AG20443 (cell line): ENCODE measurements at places on chromosomes 7 and 10.

DNA sequence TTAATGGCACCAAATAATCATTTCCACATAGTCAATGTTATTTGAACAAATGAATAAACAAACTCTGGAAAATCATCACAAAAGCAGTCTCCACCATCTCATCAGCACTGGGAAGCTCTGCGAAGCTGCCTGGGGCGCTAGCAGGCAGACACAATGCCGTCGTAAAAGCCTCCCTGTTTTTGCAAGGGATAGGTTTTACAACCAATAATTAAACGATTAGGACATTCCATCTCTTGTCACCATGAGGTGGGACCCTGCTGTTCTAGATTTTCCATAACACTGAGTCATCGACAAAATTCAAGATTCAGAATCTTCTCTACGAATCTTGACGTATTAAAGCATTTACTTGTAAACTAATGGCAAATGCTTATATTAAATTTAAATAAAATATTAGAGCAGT, 172.8 kb upstream of the AKR1E2 start:
- DNase-seq: no peak

DNA sequence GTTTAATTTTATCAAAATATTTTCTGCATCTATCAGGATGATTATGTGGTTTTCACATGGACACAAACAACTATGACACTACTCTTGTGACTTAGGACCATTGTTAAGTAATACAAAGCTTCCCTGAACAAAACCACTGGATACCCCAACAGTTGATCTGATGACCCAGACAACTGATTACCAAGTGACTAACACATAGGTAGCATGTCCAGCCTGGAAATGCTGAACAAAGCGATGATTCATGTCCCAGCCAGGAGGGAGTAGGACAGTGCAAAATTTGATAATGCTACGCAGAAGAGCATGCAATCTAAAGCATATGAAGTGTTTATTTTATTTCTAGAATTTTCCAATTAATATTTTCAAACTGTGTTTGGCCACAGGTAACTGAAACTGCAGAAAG, 8.9 kb upstream of the PNLIP start:
- DNase-seq: no peak

DNA sequence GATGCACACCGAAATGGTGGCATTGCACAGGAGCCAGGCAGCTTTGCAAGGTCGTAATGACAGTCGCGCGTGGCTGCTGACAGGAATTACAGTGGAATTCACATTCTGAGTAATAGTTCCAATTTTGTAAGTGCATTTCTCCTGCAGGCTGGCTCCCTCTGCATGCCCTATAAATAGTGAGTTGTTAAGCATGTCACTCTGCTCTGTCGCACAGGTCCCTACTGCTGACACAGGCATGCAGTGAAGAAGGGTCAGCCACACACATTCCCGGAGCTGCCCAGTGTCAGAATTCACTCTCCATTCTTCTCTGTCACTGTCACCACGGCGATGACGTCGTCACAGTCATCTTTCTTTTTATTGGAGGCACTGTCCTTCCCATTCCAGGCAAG, 49.2 kb upstream of the SHH start:
- no peak for DNase-seq

DNA sequence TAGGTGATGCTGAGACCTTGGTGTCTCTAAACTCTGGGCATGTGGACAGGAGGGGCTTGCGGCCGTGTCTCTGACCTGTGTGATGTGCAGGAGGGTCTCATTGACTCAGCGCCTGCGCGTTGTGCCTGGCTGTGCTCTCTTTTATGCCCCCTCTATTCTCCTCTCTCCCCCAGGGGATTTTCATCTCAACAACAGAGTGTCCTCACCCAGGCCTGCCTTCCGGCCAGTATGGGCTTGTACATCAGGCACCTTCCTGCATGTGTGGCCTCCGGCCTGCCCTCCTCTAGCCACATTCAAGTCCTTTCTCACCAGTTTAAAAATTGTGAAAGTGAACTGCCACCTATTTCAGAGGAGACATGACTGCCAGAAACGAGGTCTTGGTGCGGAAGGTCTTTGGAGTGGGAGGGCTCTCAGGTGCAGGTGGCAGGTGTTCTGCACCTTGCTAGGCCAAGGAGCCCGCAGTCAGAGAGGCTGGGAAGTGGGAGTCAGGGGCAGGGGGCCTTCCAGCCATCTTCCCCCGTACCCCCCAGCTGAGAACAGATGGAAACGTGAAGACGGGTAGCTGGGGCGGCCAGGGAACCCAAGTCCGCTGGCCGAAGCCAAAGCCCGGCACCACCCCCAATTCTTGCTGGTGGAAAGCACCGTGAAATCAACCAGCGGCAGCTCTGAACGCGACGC, 531 bp upstream of the INTS15 start:
- DNase-seq: no peak

- DNase-seq: peak; percentile 63
Measured at GRCh38 chr7:42144604-42145003, 92.4 kb downstream of the GLI3 start.

DNA sequence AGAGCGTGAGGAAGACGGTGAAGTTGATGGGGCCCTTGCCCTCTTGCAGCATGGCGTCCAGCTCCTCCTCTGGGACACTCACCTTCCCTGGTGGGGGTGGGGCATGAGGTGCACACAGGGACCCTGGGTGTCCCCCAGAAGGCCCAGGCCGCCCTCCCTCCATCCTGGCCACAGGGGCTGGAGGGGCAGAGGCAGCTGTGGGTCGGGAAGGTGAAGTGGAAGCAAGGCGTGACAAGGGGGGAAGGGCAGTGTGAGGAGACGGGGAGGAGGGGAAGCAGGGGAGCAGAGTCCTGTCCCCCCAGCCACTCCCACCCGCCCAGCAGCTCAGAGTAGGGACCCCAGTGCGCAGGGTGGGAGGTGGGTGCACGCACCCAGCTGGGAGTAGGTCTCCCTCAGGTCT, 791 bp downstream of the MYL7 start:
- no peak for DNase-seq

GRCh38 chr7:72493850-72494661, 81.9 kb upstream of the CALN1 start:
- peak; percentile 58 for DNase-seq

DNA sequence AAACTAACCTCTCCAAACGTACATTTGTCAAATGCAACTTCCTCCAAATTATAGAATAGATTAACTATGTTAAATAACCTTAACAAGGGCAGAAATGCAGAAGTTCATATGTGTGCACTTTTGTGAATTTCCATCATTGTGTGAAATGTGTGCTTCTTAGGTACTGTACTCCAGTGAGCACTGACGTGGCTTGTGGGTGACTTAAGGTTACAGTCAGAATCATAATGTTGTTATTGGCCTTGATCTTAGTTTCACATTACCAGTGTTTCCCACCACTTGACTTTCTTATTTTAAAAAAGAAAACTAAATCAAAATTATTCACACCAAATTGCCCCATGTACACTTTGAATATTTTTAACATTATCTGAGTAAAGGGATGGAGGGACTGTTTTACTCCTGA, 155.1 kb upstream of the FZD8 start:
- no peak for DNase-seq

DNA sequence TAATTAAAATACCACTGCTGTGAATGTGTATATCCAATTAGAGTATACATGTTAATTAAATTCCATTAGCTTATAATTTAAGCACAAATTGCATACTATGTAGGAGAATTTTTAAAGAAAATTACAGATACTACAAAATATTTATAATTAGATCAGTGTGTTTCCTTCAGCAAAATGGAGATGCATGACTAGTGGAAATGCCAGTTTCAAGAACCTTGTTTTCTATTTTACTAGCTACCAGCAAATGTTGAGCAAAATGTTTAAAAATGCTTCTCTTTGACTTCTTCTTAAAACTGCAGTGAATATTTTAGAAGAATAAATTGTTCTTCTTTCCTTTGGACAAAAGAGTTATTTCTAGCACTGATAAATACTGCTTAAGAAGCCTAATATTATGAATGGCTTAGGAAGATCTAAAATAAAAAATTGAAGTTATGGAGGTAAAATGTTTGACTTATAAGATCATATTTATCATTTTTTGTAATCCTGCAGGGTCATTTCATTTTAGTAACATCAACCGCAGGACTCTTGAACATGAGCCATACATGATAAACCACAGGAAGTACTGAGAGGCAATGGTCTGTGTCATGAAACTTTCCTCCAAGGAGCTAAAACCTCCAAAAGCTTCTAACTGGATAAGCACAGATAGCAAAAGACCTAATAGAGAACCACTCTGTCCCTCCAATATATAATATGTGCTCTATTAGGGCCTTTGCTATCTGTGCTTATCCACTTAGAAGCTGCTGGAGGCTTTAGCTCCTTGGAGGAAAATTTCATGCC, 1066.0 kb upstream of the CELF2 start:
- DNase-seq: peak; percentile 30

DNA sequence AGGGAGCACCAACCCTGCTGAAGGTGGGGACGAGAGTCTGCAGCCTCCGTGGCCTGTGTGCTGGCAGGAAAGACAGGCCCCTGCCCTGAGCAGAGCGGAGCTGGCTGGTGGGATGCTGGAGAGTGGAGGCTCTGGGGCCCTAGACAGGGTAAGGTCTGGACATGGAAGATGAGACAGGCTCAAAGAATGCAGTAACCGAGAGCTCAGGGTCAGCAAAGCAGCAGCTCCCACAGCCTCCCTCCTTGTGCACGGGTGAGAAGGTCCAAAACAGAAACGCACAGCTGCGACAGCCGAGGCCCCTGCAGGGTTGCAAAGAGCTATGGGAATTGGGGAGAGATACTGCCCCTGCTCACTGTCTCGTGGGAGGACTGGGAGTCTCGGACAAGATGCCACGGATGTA, 80.5 kb downstream of the TNS3 start:
- peak; percentile 60 for DNase-seq

DNA sequence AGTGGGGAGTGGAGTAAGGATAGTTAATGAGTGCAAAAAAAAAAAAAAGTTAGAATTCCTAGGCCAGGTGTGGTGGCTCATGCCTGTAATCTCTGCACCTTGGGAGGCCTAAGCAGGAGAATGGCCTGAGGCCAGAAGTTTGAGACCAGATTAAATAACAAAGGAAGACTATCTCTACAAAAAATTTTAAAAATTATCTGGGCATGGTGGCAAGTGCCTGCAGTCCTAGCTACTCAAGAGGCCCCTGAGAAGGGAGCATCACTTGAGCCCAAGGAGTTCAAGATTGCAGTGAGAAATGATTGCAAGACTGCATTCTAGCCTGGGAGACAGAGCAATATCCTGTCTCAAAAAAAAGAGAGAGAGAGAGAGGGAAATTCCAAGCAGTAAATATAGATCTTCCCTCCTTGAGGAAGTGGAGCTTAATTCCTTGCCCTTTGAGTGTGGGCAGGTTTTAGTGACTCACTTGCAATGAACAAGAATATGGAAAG, 19.5 kb upstream of the CSTF2T start:
- DNase-seq: peak; percentile 11

- DNase-seq: no peak
Measured at GRCh38 chr7:112122144-112122543, 84.1 kb downstream of the DOCK4 start.

DNA sequence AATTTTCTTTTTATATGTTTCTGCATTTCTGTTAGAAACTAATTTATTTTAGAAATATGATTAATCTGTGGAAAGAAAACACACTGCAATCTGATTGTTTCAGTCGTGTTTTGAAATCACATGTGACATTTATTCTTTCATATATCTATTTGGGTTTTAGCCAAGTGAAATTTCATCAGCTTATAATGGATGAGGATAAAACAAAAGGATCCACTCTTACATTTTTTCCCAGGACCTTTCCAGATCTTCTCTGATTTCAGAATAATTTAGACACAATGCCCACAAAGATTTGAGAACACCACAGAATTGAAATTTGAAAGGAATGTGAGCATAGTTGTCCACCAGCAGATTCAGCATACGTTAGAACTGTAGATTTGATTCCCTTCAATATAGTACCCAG, 29.1 kb downstream of the CBLL1 start:
- no peak for DNase-seq

DNA sequence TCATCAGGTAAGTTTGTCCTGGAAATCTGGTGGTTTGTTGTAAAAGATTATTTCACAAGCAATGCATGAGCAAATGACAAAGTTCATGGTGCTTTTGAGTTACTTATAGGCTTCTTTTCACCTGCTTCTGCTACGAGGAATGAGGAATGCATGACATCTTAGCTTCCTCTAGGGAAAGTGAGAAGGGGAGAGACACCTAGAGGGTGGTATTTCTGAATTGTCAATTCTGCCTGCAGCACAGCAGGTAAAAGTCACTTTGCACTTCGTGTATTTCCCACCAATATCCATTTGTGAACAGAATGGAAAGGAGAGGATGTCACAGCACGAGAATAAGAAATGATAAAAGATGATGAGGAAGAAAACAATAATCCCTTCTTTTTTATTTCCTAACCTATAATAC, 153.4 kb upstream of the FEZF1 start:
- no peak for DNase-seq

- no peak for DNase-seq
Measured at GRCh38 chr10:78556705-78557432, 511.9 kb upstream of the ZMIZ1 start.

DNA sequence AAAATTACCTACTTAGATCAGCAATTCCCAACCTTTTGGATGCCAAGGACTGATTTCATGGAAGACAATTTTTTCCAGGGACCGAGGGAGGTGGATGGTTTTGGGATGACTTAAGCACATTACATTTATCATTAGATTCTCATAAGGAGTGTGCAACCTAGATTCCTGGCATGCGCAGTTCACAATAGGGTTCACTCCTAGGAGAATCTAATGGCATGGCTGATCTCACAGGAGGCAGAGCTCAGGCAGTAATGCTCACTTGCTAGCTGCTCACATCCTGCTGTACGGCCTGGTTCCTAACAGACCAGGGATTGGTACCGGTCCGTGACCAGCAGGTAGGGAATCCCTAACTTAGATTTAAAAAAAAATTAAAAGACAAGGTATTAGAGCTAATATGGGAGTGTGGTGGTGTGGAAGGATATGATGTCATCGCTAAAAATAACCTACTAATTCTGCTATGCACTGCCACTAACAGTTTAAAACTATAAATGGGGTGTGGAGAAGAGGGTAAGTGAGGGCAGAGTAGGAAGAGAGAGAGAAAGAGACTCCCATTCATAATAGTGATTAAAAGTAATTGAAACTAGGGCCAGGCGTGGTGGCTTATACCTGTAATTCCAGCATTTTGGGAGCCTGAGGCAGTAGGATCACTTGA, 282.7 kb downstream of the BAMBI start:
- DNase-seq: no peak

GRCh38 chr10:118210276-118210675, 131.8 kb downstream of the FAM204A start:
- no peak for DNase-seq

DNA sequence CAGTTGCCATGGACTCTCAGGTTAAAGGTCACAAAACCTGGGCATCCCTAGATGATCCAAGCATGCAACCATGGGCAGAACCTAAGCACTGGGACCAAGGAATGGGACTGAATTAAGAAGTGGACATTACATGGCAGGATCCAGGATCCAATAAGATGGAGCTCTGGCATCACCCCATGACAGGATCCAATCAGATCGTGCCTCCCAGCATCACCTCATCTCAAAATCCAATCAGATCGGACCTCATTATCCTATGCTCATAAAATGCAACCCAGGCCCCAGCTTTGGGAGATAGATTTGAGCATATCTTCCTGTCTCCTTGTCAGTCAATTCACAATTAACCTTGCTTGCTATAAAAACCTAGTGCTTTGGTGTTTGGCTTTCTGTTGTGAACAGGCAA, 616.1 kb downstream of the PARD3 start:
- no peak for DNase-seq
